ENCODE measurements at places on chromosomes 5 and 9.
A peak's percentile ranks its signal among the peaks of the same experiment; 100 is the strongest.

- DNase-seq, result no peak
Observed at GRCh38 chr5:156356238-156356637, 29.3 kb downstream of the SGCD start.

- DNase-seq, result no peak
Observed at GRCh38 chr9:128091144-128091543, 23.1 kb downstream of the SLC25A25 start.

- no peak for DNase-seq
Observed at GRCh38 chr5:68780299-68780955, 313.4 kb upstream of the SLC30A5 start.

- DNase-seq, result no peak
Observed at GRCh38 chr5:93073547-93073946, 507.5 kb downstream of the NR2F1-AS1 start.

DNA sequence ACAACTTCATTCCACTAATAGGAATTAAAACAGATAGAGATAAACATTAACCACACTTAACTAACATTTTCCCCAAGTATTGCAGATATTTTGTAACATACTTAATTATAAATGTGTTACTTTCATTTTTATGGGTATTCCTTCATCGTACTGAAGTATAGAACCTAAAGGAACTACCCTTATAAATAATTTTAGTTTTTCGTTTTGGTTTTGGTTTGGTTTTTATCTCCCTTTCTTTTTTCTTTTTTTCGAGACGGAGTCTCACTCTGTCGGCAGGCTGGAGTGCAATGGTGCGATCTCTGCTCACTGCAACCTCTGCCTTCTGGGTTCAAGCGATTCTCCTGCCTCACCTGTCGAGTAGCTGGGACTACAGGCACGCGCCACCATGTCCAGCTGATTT, 60.1 kb upstream of the LMNB1 start:
- DNase-seq, result no peak

GRCh38 chr5:65383859-65384258, 97.9 kb downstream of the ADAMTS6 start:
- DNase-seq, result no peak

DNA sequence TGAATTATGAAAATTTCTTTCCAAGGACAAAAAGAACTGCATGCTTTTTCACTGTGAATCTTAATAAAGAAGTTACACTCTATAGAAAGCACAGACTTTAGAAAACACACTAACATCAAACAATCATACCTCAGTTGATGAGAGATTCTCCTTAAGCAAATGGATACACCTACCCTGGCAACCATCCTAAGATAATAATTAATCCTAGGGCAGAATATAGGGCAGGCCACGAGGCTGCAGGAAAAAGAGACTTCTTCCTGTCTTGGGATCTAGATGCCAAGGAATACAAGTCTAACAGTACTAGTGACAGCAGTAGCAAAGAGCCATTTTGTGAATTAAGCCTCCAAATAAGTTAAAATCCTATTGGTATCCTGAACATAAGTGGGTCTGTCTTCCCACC, 395.4 kb downstream of the EFNA5 start:
- DNase-seq, result no peak

DNA sequence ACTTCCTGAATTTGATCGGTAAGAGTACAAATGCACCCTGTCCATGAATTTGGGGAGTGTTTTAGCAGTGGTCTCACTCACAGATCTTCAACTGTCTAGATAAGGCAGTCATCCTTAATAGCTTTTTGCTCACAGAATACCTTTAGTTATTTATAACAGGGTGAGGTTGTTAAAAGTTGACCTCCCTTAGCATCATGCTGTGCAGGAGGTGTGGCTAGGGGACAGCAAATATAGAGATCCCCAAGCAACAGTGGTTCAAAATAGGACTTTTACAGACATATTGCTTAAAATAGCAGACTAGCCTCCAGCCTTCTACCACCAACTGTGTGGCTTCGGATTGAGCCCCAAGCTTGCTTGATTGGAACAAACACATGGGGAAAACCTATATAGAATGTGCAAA, 724.4 kb downstream of the TLE1 start:
- no peak for DNase-seq

GRCh38 chr5:78483809-78484521, 123.5 kb downstream of the SCAMP1 start:
- DNase-seq, result peak; percentile 10

- DNase-seq, result no peak
Observed at GRCh38 chr9:105150991-105151685, 93.3 kb upstream of the SLC44A1 start.

DNA sequence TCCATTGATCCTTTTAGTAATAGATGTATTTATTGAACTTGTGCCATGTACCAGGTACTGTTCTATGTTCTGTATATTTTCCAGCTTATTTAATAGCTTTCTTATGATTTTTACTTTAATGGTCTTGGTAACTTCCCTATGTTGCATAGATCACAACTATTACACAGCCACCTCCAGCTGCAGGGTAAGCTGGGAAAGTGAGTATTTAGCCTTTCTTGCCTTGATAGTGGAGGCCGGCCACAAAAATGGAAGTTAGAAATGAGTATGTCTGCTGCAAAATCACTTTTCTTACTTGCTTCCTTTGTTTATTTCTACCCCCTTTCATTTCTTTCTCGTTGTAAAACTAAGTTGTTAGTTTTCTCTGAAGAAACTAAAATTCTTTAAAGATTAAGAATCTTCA, 43.1 kb upstream of the ANKDD1B start:
- no peak for DNase-seq

DNA sequence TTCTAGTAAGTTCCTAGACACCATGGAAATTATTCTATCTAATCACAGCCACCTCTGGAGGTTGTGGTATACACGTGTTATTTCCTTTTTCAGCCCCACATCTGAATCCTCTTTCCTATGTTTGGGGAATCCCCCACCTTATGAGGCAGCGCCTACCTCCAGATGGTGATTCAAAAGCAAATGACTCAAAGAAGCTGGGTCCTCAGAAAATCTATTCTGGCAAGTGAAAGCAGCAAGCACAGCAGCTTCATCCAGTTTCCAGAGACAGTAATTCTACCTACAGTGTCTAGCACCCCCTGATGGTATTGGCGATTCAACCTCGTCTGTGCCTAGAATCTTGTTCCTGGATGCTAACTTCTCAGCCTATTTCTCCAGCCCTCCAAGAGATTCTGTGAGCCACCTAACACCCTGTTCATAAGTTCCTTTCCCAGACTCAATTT, 43.0 kb downstream of the STRBP start:
- DNase-seq, result peak; percentile 77

GRCh38 chr9:3968891-3969290, 331.0 kb downstream of the GLIS3 start:
- no peak for DNase-seq

GRCh38 chr5:56159521-56159947, 73.6 kb downstream of the ANKRD55 start:
- DNase-seq, result no peak

GRCh38 chr5:127562252-127562651, 44.8 kb downstream of the PRRC1 start:
- no peak for DNase-seq

- DNase-seq, result no peak
Observed at GRCh38 chr9:134004881-134005280, 12.8 kb upstream of the VAV2 start.

GRCh38 chr5:88892669-88893068, 9.7 kb upstream of the MEF2C start:
- DNase-seq, result no peak

- DNase-seq, result no peak
Observed at GRCh38 chr9:134336228-134336627, 10.0 kb downstream of the RXRA start.

DNA sequence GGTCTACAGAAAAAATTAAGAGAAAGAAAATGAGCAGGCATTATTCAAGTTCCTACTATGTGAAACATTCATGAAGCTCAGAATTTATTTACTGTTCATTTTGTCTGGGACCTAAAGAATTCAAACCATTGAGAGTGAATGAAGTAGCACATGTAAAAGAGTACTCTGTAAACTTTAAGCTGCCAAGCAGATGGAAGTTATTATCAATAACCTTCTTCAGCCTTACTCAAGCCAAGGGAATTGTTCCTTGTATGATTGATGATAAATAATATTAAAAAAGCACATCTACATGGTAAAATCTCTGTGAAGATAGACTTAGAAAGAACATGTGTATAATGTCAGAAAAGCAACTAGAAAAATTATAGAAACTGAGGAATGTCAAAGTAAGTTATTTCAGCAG, 17.8 kb upstream of the GLIS3 start:
- no peak for DNase-seq

GRCh38 chr9:136011703-136012496, 50.7 kb upstream of the UBAC1 start:
- no peak for DNase-seq

- DNase-seq, result no peak
Observed at GRCh38 chr5:113682497-113683136, 169.1 kb downstream of the YTHDC2 start.

DNA sequence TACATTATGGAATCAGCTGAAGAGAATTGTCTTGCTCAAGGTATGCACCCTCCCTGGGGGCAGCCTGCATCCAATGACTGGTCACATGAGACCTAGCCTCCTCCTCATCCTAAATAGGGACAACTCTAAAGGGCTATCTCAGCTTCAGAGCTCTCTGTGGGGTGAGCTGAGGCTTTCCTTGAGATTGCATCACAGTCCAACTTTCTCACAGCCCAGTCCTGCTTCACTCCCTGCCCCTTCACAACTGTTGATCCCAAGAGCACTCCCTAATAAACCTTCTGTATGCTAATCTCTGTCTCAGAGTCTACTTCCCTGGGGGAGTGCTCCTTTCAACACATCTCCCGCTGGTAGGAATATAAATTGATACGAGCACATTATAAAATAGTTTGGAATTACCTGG, 44.1 kb upstream of the ERBIN start:
- no peak for DNase-seq

- DNase-seq, result no peak
Observed at GRCh38 chr5:54882841-54883240, 102.6 kb downstream of the ESM1 start.

GRCh38 chr9:105255421-105255820, 11.0 kb downstream of the SLC44A1 start:
- DNase-seq, result no peak

GRCh38 chr5:82793808-82794419, 283.3 kb downstream of the TMEM167A start:
- DNase-seq, result peak; percentile 36

- DNase-seq, result no peak
Observed at GRCh38 chr9:34037626-34038025, 11.1 kb downstream of the UBAP2 start.

GRCh38 chr9:93684161-93684765, 107.9 kb downstream of the PHF2 start:
- no peak for DNase-seq

- no peak for DNase-seq
Observed at GRCh38 chr5:5437227-5438172, 15.0 kb downstream of the ICE1 start.
